ENCODE measurements at places on chromosomes 11 and 22. TPM values are rescaled to one million over a fixed set of nuclear protein-coding genes. Genes with fewer than 3 reads are reported as not detected.

DNA sequence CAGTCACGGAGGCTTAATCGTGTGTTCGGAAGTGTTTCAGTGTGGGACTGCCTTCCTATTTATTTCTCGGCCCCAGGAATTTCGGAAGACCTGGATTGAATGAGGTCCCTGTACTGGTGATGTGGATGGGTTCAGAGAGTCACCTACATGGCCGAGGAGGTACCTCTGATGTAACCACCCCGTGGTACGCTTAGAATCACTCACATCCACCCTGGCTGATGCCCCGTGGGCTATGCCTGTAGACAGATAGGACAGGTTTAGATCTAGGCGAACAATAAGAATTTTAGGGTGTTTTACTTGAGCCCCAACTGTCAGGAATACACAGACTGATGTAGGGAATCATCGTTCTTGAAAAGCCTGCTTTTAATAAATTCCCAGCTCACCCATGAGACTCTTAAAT, 2.0 kb downstream of the MPPED1 start:
- DNase-seq: no peak

DNA sequence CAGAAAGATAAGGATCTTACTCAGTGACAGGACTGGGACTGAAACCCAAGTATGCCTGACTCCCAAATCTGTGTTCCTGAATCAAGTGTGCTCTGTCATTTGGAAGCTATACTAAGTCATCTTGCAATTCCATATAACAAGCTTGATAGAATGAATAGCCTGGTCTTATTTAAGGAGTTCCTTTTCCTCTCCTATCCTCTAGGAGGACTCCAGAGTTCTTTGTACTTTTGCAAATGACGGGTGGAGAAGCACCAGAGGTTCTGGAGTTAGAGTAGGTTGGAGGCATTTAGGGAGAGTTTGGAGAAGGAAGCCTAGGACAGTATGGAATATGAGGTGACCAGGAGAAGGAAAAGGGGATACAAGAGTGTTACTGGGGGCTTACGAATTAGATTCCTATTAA, 92.9 kb upstream of the RCN1 start:
- DNase-seq: no peak

GRCh38 chr11:35216962-35217678, 78.1 kb downstream of the CD44 start:
- DNase-seq: no peak

GRCh38 chr22:34960005-34960404, 106.0 kb upstream of the ISX start:
- DNase-seq: no peak

GRCh38 chr22:28802595-28803123, 2.3 kb upstream of the XBP1 start:
- no peak for DNase-seq

- DNase-seq: no peak
Observed at GRCh38 chr11:73951797-73952196, 971 bp downstream of the DNAJB13 start.

DNA sequence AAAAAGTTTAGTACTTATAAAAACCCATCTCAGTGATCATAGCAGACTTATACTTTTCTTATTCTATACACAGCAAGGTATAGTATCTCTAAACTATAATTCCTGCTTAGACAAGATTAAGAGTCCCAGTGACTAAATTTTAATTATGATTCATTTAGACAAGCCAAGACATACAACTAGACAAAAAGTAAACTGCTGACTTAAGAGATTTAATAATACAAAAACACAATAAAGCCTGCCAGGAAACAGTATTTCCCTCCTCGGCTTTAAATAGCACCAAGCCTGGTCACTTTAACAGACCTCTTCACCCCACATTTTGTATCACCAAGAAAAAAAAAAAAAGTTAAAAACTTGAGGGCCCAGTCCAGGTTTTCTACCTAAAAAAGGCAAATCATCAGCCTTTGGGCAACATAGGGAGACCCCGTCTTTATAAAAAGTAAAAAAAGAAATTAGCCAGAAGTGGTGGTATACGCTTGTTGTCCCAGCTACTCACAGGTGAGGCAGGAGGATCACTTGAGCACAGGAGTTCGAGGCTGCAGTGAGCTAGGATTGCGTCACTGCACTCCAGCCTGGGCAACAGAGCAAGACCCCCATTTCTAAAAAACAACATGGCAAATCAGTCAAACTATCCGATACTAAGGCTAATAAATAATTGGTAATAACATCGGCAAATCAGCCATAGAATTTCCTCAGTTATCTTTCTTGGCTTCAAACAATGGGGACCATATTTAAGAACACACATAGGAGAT, 53.8 kb downstream of the SIK3 start:
- DNase-seq: no peak

DNA sequence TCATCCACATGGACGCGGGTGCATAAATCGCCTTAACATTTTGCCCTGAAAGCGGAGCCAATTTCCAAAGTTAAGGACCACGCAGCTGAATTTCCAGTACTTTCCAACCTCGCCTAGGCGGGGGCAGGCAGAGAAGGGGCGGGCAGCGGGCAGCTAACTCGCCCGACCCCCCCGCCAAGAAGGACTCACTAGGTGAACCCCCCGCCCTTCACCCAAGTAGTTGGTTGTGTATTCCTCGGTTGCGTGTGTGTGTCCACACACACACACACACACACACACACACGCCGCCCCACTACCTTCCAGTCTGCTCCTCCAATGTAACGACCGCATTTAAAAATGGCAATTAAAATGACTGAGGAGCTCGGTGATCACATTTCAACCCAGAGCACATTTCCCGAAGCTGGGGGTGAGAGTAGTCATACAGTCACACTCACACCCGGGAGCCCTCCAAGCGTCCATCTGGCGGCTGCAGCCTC, 1.4 kb downstream of the TENM4 start:
- DNase-seq: no peak

DNA sequence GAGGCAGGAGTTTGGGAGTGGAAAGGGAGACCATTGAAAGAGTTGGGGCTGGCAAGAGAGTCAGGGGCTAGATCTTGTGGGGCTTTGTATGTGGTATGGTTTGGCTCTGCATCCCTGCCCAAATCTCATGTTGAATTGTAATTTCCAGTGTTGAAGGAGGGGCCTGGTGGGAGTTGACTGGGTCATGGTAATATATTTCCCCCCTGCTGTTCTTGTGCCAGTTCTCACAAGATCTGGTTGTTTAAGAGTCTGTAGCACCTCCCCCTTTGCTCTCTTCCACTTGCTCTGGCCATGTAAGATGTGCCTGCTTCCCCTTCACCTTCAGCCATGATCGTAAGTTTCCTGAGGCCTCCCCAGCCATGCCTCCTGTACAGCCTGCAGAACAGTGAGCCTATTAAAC, 10.1 kb upstream of the RAB3IL1 start:
- DNase-seq: no peak

- DNase-seq: no peak
Observed at GRCh38 chr11:86818462-86819192, 18.3 kb downstream of the PRSS23 start.

The PTPN5 gene
- total RNA-seq: 0.07 TPM

The OR8G5 gene
- total RNA-seq: not detected

The KCNJ1 gene
- not detected for total RNA-seq

The RASD2 gene
- 1.4 TPM for total RNA-seq

The SYT13 gene
- 8.1 TPM for total RNA-seq

The RRM1 gene
- 36.8 TPM for total RNA-seq

The KCNA4 gene
- not detected for total RNA-seq

The NNMT gene
- 470 TPM for total RNA-seq

The MAPK11 gene
- 11.9 TPM for total RNA-seq

The ABCG4 gene
- 0.13 TPM for total RNA-seq
